ENCODE measurements at places on chromosomes 16 and 17.

- no peak for DNase-seq
Measured at GRCh38 chr17:77577491-77577890, 381.0 kb upstream of the TNRC6C start.

DNA sequence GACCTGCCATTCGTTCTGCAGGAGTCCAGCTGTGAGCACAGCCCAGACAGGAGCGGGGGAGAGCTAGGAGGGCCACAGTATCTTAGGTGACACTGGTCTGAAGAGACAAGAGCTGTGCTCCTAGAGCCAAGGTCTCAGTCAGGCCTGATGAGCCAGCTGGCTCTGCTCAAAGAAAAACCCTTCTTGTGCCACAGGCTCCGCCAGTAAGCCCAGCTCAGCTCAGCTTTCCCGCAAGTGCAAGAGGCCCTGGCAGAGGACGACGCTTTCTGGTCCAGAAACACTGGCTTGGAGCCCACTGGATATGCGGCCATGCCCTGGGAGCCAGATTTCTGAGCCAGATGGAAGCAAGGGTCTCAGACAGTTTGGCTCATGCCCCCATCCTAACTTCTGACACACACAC lies 23.9 kb downstream of the PEMT start:
- no peak for DNase-seq

DNA sequence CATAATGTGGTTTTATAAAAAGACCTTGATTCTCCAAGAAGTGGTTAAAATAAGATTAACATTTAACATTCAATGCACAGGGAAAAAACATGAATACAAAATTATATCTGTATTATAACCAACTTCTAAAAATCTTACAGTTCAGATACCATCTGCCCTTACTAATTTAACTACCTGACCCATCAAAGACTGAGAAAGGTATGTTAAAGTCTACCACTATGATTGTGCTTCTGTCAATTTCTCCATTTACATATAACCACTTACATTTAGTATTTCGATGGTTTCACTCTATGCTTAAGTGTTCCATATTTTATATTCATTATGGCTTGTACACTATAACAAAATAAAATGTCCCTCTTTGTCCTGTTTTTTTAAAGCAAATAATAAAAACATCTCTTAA lies 14.6 kb downstream of the AP1G1 start:
- no peak for DNase-seq

- DNase-seq = peak; percentile 89
Measured at GRCh38 chr16:31071861-31072260, 2.2 kb downstream of the ZNF668 start.

DNA sequence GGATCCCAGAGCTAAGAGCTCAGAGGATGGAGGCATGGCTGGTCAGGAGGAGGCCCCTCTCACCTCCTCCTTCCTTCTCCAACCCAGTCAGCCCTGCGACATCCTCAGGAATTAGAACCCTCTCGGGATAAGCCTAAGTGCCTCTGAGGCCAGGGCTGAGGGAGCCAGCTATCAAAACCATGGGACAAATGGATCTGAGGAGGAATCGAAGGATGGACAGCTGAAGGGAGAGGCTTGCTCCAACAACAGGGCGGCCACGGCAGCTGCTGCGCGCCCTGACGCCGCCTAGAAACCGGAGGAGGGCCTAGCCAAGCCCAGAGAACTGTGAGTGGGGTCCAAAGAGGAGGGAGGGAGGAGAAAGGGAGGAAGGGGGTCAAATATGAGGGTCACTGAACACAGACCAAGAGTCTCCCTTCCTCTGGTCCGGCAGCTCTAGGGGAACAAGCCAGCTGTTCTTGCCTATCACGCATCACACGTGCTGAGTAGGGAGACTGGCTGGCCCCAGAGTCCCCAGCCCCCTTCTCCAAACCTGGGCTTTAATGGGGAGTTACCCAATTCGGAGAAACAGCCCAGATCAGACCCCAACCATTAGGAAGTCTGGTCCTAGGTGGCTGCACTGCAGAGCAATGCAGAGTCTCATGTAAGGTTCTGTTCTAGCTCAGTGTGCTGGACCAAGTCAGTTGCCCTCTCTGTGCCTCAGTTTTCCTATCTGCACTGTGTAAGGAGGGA lies 5.9 kb upstream of the HOXB13 start:
- DNase-seq = no peak

DNA sequence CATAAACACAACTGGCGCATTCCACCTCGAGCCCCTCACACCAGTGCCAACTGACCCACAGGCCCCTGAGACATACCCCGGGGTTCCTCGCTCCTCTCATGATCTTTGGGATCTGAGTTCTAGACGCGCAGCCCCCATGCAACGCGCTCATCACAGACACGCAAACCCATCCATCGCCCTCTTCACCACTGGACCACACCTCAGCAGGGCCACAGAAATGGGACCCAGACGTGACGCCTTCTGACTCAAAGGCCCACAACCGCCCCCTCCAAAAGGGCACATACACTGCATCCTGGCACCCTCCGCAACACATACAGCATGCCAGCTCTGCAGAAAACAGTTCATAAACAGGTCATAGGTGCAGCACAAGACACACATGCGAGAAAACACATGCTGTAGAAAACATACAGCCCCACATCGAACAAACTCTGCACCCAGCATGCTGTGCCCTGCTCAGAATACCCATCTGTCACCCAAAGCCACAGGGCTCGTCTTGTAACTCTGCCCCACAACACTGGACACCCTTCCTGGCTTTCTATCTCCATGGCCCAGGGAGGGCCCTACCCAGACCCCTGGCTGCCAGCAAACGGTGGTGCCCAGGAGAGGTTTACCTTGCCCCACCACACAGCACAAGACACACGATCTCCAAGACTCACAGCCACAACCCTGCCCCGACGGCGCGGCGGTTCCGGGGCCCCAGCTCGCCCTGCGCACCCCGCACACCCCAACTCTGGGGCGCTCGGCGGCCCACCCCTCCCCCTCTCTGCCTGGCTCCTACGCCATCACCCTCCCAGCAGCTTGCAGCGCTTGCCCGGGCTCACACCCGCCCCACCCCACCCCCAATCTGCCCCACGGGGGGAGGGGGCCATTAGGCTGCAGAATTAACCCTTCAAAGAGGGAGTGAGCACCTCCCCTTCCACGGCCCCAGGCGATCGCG lies 887 bp downstream of the ZBTB4 start:
- DNase-seq = peak; percentile 60

GRCh38 chr17:77434136-77435114 lies 293.7 kb downstream of the SEC14L1 start:
- DNase-seq = no peak

GRCh38 chr16:11016993-11017392 lies 72.6 kb downstream of the CLEC16A start:
- DNase-seq = peak; percentile 11

- DNase-seq = no peak
Measured at GRCh38 chr16:6956511-6956910, 376.1 kb upstream of the RBFOX1 start.

DNA sequence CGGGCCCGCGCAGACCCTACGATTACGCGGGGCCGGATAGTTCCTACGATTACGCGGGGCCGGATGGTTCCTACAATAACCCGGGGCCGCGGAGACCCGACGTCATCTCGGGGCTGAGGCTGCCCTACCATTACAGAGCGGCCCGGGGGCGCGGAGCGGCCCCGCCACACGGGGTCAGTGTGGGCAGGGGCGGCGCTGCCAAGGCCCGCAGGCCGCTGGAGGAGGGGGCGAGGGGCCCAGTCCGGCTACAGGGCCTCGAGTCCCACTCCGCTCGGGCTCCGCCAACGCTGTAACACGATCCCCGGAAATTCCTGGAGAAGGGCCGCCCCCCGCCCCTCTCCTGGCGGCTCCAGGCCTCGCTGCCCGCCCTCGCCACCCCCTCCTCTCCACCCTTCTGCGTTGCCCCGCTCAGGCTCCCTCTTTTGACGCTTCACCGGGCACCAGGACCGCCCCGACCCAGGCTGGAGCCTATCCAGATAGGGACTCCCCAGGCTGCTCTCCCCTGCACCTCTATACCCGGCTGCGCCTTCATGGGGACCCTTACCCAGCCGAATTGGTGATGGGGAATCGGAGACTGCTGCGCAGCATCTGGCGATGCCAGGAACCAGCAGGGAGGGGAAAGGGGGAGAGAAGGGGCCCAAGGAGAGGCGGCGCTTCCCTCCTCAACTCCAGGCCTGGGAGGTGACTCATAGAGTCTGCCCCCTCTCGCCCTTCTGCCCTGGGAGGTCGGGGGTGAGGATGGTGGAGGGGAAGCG lies at the start of gene RAB34:
TSS of gene RAB34 (minus strand) at position 291 of the 755 bp plus-strand sequence. CDS start 602 bp downstream, outside the sequence.
- DNase-seq = no peak

GRCh38 chr16:20881503-20881878 lies 18.7 kb downstream of the DCUN1D3 start:
- DNase-seq = no peak

- peak; percentile 76 for DNase-seq
Measured at GRCh38 chr16:46629331-46630219, 8.4 kb upstream of the SHCBP1 start.

DNA sequence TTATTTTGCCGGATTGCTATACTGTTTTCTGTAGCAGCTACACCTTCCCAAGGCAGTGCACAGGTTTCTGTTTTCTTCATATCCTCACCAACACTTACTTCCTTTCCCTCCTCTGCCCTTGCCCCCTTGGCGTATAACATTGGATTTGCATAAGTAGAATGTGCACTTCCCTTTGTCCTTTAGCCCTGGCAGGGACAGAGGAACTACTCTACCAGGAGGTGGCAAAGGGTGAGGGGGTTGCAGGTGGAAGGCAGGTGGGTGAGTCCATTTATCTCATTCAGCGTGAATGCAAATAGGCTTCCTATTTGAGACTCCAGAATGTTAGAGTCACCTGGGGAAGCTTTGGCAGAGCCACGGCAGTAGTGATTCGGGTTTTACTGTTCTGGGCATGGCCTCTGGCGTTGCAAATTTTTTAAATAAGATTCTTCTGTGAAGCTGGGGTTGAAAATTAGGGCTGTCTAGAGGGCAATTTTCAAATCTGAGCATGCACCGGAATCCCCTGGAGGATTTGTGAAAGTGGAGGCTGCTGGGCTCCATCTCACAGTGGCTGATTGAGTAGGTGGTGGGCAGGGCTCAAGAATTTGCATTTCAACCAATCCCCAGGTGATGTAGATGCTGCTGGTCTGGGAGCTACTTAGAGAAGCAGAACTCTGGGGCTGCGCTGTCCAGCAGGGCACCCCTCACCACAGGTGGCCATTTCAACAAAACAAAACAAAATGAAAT lies 84.7 kb downstream of the PLCG2 start:
- DNase-seq = no peak

DNA sequence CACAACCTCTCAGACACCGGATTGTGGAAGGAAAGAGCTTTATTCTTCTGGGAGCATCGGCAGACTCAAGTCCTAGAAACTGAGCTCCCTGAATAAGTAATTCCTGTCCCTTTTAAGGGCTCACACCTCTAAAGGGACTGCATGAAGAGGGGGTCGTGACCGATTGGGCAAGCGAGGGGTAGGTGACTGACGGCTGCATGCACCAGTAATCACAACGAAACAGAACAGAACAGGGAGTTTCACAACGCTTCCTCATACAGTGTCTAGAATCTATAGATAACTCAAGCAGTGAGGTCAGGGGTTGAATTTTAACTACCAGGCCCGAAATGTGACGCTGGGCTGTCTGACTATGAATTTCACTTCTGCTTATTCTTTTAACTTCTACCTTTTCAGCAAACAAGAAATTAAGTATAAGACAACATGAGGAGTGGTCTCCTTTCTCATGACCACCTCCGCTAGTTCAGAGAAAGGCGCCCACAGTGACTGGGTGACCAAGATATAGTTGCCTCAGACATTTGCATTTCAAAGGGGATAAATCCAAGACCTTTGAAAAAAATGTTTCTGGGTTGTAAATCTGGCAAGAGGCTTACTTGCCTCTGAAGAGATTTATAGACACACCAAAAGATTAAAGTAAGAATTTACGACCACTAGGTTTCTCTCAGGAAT lies 88.4 kb upstream of the ATF7IP2 start:
- no peak for DNase-seq

GRCh38 chr17:36921095-36921851 lies 16.0 kb upstream of the LHX1 start:
- peak; percentile 47 for DNase-seq

- DNase-seq = no peak
Measured at GRCh38 chr16:14325502-14326401, 254.6 kb downstream of the MRTFB start.

- no peak for DNase-seq
Measured at GRCh38 chr16:78553268-78554039, 454.0 kb downstream of the WWOX start.

DNA sequence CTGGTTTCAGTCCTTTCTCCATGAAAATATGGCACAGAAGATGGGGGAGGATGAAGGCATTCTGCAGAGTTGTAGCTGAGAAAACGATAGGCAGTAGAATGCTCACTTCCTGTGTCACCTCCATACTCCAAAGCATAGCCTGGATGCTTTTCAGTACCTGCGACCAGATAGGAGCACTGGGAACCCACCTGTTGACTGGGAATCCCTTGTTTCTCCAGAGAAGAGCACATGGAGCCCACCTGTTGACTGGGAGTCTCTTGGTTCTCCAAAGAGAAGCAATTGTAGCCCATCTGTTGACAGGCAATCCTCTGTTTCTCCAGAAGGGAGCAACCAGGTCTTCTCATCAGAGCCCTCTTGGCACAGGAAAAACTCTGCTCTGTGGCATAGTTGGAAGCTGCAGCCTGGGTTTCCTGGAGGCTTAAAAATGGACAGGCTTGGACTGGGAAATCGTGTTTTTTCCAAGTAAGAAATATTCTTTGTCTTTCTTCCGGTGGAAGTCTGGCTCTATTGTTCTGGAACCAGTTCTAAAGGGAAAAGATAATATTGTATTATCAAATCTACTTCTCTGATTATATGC lies 13.2 kb downstream of the TERF2IP start:
- DNase-seq = no peak

DNA sequence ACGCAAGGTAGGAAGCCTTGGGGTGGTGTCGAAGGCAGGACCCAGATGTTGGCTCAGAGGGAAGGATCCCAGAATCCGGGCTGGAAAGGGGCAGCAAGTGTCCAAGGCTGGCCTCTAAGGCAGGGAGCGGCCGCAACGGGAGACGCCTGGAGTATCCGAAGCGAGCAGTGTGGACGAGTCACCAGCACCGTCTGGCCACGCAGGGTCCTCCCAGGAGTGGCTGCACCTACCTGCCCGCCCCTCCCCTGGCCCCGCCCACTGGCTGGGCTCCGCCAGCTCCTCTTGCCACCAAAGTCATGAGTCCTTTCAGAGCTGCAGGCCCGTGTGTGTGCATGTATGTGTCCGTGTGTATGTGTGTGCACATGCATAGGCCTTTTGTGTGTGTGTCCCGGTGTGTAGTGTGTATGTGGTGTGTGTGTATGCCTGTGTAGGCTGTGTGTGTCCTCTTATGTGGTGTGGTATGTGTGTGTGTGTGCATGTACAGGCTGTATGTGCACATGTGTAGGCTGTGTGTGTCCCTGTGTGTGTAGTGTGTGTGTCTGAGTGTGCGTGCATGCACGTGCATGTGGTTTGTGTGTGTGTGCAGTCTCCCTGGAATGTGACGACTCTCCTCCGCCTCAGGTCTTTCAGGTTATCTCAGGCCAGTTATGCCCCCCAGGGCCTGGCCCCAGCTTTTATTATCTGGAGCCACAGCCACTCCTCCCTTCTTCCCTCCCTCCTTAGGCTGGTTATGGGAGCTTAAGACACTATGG lies at the start of gene PRSS8:
TSS of gene PRSS8 (minus strand) at position 193 of the 752 bp plus-strand sequence. CDS start 229 bp downstream, outside the sequence.
- DNase-seq = no peak
